ENCODE measurements at places on chromosomes 1 and 21.

DNA sequence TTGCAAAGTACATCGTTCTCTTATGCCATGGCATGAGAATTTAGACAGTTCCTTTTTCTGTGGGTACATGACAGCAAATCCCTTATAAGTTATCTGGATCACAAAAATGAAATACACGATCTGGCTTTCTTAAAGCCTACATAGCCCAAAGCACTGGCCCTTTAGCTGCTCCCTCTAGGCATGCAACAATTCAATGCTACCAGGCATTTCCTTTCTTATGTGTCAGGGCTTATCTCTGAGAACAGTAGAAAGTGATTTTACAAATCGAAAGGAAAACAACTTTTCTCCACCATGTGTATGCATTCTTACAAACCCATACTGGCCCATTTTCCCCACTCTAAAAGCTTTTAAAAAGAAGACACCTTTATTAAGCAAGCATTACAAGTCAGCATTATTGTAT lies 139.7 kb downstream of the GRIK1 start:
- DNase-seq = no peak

- no peak for DNase-seq
Measured at GRCh38 chr1:226512076-226512728, 36.4 kb upstream of the STUM start.

GRCh38 chr1:94942171-94943128 lies 15.5 kb upstream of the CNN3 start:
- DNase-seq = no peak

- no peak for DNase-seq
Measured at GRCh38 chr1:163163163-163163562, 39.6 kb downstream of the RGS5 start.

Measured in GM13977 (cell line).